NCI-H748 treated with DMSO at 0.1 percent for 48 hours (cell line): ENCODE measurements at places on chromosomes 11 and 22.

- no peak for DNase-seq
Observed at GRCh38 chr11:28393348-28393747, 285.2 kb downstream of the METTL15 start.

DNA sequence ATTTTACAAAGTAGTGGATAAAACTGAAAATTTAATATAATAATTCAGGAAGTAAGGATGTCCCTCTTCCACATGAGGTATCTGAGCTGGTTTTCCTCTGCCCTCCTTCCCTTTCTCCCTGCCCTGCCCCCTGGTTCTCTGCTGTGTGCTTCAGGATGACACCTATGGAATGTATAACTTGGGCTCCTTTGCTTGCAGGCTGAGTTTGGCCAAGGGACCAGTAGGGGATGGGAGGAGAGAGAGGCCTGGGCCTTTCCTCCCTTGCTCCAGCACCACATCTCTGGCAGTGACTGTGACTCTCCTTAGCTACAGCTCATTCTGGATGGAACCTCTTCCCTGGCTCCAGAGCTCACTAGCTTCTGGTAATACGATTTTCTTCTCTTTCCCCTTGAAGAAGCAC is 10.1 kb downstream of the IRAG1 start:
- DNase-seq, result no peak

DNA sequence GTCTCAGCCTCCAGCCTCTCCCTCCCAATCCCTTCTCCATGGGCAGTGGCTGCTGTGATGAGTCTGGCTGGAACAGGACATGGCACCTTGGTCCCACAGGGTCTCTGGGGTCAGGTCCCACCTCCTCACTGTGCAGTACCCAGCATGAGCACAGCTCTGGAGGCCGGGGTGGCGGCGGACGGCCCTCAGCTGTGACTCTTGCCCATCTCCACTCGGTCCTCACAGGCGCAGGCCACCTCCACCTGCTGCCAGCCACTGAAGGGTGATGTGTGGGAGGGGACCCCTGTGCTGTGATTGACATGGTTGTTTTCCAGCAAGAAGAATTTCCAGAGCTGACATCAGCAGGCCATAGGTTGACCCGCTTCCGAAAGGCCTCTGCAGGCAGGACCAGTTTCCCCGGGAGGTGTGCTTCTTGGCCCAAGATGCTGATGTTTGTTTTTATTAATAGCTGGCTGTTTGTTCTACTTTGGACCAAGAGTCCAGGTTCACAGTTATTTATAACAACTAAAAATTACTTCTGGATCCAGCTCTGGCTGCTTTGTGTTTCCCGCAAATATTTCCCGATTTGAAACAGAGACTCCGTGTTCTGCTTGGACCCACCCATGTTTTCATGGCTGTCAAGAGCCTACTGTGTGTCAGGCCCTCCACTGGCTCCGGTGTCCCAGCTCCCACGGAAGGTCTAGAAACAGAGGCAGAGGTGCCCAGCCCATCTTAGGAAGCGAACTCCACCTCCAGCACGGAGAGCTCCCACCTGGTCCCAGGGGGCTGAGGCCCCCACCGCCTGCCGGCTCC is 45.7 kb downstream of the SCUBE1 start:
- no peak for DNase-seq

DNA sequence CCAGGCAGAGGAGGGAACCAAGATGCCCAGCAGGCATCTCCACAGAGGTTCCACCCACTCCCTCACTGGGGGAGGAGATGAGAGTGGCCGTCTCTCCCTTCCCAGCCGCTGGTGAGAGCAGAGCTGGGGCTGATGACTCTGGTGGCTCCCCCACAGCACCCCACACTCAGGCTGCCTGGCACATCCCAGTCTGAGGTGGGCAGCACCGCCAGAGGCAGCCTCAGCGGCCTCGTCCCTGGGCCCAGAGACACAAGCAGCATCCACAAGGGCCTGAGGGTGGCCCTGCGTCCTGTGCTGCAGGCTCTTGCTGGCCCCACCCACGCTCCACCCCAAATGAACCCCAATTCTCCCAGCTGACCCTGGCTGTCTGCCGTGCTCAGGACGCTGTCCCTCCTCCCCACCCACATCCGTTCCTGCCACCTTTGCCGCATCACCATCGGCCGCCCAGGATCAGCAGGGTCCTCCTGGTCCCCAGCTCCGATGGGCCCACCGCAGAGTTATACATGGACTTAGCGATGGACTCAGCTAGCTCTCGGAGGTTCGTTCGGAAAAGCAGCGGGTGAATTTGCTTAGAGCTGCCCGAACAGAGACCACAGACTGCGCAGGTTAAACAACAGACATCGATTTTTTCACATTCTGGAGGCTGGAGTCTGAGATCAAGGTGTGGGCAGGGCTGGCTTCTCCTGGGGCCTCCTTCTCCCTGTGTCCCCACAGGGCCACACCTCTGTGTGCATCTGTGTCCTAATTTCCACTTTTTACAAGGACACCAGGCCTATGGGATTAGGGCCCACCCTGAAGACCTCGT is 20.2 kb upstream of the CTSD start:
- DNase-seq, result no peak
